Stimulated activated CD8-positive, alpha-beta memory T cell treated with anti-CD3 and anti-CD28 coated beads, Interleukin-15, amount 100 ng/mL, for 4 hours (primary cell): ENCODE measurements at places on chromosomes 12 and 14.
A peak's percentile ranks its signal among the peaks of the same experiment; 100 is the strongest.

- DNase-seq = no peak
These were observed 29.9 kb downstream of the ANO4 start for GRCh38 chr12:100824476-100824875.

DNA sequence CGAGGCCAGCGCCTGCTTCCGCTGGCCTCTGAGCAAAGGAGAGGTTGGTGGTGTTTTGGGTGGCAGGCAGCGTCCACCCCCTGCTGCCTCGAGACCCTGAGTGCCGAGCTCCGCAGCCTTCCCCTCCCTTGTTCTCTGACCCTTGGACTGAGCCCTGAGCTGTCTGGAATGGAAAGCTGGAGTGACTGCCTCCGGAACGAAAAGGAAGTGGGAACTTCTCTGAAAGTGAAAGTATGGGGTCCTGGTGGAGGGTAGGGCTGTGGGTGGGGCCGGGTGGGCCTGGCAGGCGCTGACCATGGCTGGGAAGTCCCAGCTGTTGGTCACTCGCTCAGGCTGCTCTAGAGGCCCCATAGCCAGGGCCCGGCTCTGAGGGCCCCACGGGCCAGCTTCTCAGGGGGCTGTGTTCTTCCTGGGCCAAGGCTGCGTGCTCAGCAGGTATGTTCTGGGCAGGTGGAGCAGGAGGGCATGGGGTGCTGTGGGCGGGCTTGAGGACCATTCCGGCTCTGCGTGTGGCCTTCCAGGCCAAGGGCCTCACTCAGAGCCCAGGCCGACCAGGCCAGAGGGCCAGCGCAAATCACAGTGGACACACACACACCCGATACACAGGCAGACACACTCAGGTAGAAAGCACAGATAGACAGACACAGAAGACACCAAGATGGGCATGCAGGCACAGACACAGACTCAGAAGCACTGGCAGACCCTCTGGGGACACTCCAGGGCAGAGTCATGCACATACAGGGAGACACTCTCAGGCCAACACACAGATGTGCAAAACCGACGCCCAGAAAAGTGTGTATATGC, at the start of gene EXOC3L4:
Gene EXOC3L4 (plus strand): TSS at position 320 of the 804 bp plus-strand sequence. CDS start 5,495 bp downstream, outside the sequence.
- DNase-seq = no peak

- no peak for DNase-seq
These were observed 11.8 kb upstream of the RCOR1 start for GRCh38 chr14:102580550-102581110.

DNA sequence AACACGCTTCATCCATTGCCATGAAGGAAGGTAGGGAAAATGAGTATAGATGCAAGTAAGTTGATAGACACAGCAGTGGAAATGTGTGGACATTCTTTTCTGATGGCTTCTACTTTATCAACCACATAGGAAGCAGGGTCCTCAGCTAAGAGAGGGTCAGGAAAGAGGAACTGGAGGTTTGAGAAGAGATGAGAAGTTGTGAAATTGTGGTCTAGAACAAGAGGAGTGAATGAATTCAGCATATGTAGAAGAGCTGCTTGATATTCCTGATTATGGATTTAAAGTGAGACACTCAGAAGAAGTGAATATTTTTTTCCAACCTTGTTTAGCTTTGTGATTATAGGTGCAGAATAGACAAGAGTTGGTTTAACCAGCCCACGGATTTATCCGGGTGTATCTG, 128.5 kb downstream of the SLC15A5 start:
- no peak for DNase-seq

GRCh38 chr12:78240827-78241226, 410.1 kb downstream of the NAV3 start:
- no peak for DNase-seq

- DNase-seq = no peak
These were observed 30.0 kb downstream of the SLC39A9 start for GRCh38 chr14:69428289-69428998.

- no peak for DNase-seq
These were observed 8.6 kb downstream of the SLC25A29 start for GRCh38 chr14:100297320-100298300.

GRCh38 chr12:123269395-123269892, 2.2 kb downstream of the CDK2AP1 start:
- no peak for DNase-seq

GRCh38 chr14:31977001-31977556, 100.0 kb upstream of the ARHGAP5 start:
- DNase-seq = no peak

GRCh38 chr12:4282892-4283511, 9.4 kb downstream of the CCND2 start:
- no peak for DNase-seq

DNA sequence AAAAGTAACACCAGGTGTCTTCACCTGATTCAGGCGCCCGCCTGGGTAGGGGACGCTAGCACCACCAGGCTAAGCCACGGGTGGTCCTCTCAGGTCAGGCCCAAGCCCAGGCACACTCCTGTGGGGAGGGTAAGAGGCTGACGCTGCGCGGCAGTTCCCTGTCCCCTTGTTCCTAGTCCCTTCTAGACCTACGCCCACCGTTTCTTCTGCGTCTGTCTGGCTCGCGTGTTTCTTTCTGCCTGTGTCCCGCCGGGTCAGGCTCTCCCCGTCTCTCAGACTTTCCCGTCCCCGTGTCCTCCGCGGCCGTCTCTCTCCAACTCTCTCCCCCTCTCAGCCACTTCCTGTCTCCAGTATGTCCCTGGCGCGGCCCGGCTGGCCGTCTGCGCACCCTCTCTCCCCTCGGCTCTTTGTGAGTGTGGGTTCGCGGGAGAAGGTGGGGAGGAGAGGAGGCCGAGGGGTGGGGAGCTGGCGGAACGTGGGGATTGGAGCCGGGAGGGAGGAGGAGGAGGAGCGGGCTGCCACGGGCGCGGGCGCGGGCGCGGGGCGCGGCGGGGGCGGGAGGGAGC, 3.1 kb upstream of the TNS2 start:
- no peak for DNase-seq

GRCh38 chr12:49866859-49867569, 24.1 kb upstream of the BCDIN3D start:
- peak; percentile 43 for DNase-seq

DNA sequence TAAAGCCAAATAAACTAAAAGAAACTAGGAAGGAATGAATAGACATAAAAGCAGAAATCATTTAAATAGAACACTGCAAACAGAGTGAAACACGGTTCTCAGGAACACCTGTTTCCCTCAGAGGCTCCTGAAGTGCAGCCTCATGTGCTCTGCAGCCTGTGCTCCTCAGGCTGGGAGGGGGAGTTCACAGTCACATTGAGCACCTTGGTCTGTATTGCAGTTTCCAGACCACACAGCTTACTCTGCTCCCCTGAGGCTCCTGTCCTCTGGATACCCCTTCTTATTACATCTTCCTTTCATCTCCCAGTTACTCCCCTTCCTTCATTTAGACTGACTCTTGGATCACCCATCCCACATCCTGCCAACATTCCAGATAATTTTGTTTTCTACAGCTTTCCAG, 49.7 kb upstream of the DCD start:
- no peak for DNase-seq

- DNase-seq = no peak
These were observed 1.4 kb upstream of the MYH6 start for GRCh38 chr14:23409475-23409874.
